Stimulated activated CD4-positive, alpha-beta T cell treated with anti-CD3 and anti-CD28 coated beads, TNF-alpha, amount 100 ng/mL, for 48 hours (primary cell): ENCODE measurements at places on chromosomes 7 and 10.

GRCh38 chr7:44172352-44172751 is 16.9 kb downstream of the GCK start:
- no peak for DNase-seq

GRCh38 chr7:148621563-148621962 is 31.0 kb downstream of the C7orf33 start:
- DNase-seq: no peak

DNA sequence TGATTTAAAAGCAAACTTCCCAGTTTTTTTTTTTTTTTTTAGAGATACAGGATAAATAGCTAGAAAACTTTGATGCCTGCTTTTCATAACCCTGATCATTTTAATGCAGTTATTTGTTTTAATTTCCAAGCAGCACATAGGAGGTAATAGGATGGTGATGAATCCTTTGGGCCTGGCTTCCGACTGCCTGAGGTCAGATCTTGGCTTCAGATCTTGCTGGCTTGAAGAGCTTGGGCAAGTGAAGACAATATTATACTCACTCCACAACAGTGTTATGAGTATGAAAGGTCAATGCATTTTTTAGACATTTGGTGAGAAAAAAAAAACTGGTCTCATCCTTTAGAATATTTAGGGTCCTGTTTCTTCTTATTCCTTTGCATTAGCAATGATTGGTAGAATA is 124.8 kb upstream of the PRKCQ start:
- DNase-seq: no peak

DNA sequence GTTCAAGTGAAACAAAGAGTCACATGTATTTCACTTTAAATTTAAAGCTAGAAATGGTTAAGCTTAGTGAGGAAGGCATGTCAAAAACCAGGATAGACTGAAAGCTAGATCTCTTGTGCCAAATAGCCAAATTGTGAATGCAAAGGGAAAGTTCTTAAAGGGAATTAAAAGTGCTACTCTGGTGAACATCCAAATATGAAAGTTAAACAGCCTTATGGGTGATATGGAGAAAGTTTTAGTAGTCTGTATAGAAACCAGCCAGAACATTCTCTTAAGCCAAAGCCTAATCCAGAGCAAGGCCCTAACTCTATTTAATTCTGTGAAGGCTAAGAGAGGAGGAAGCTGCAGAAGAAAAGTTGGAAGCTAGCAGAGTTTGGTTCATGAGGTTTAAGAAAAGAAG is 47.1 kb downstream of the MXI1 start:
- DNase-seq: no peak

GRCh38 chr10:83127942-83128575 is 1011.2 kb upstream of the GHITM start:
- no peak for DNase-seq

DNA sequence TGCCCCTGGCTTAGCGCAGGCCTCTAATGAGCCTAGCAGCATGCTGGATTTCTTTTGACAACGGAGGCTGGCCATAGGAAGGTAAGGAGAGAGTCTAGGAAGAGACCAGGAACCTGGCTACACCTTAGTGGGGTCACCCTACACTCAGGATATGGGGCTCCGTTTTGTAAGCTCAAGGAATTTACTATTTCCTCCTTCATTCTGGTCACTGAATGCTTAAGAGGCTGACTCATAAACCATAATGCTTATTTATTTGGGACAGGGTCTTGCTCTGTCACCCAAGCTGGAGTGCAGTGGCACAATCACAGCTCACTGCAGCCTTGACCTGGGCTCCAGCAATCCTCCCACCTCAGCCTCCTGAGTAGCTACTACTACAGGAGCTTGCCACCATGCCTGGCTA is 38.4 kb downstream of the CARD11 start:
- no peak for DNase-seq

DNA sequence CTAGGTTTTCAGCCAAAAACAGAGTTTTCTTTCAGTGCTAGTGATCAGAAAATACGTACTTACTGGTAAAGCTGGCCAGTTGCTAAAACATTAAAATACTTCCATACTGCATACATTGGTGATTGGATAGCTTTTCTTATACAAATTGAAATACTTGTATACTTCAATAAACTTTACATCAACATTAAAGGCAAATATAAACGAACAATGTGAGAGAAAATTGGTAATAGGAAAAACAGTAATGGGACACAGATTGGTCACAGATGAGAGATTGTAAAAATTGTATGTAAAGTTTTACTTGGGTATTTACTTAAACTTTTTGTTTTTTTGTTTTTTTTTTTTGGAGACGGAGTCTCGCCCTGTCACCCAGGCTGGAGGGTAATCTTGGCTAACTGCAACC is 391.7 kb downstream of the TFEC start:
- DNase-seq: no peak

- no peak for DNase-seq
Observed at GRCh38 chr10:93790439-93790838, 32.7 kb downstream of the LGI1 start.

- no peak for DNase-seq
Observed at GRCh38 chr10:33371234-33371633, 36.8 kb upstream of the NRP1 start.

- DNase-seq: no peak
Observed at GRCh38 chr7:48237354-48237753, 66.1 kb downstream of the ABCA13 start.

DNA sequence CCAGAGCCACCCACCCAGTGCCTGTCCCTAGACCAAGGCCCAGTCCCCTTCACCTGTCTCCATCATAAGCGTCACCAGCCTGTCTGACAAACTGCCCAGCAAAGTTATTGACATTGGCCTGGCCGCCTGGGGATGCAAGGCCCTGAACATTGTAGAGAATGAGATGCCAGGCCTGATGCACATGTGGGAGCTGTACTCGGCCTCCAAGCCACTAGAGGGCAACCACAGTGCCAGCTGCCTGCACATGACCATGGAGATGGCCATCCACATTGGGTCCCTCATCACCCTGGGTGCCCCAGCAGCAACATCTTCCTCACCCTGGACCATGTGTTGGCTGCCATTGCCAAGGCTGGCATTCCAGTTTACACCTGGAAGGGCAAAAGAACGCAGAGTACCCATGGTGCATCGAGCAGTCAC is 63.7 kb upstream of the ANTXRL start:
- peak; percentile 18 for DNase-seq

GRCh38 chr10:816958-817357 is 114.5 kb downstream of the LARP4B start:
- DNase-seq: no peak

- DNase-seq: no peak
Observed at GRCh38 chr10:45063591-45064231, 63.0 kb downstream of the ZNF22 start.

GRCh38 chr10:2906974-2907373 is 160.4 kb upstream of the PFKP start:
- no peak for DNase-seq

DNA sequence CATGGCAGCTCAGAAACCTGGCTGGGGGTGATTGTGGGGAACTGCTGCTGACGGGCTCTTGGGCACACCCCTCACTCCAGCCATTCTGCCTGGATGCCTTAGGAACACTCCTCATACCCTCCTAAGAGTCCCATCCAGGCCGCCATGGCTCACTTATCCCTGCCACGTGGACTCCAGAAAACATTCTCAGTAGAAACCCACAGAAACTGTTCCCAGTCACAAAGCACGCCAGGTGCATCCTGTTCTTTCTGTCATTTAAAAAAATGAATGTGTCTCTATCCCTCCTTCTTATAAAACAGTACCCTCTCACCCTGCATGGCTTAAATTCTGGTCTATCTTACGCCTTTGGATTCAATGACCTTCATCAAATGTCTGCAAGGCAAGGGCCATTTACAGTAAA is 177.7 kb downstream of the CUX1 start:
- no peak for DNase-seq

DNA sequence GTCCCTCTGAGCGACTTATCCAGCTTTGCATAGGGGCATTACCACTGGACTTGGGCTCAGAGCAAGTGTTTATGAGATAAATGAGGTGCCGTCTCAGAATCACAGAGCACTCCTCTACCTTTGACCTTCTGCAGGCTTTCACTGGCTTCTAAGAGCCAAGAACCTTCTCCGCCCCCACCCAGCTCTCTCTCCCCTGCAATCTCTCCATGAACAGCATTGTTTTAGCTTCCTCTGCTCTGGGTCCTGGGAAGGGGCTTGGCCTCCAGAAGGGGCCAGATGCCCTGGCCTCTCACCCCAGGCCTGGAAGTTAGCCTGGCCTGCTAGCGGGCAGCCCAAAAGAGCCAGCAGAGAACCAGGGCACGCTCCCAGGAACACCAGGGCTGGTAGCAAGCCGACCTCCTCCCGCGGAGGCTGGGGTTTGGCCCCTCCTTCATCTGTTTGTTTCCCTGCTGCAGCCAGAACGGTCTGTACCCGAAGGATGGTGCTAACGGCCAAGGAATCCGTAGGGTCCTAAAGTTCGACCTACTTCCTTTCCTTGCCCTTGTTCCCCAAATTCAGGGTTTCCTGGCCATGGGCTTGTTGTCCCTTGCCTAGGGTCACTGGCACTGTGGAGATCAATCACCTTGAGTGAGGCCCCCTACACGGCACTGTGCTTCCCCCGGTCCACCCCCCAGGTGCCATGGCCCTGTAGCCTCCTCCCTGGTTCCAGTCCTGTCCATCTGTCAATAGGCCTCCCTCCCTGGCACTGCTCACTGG is 18.7 kb upstream of the DDIT4 start:
- DNase-seq: no peak

DNA sequence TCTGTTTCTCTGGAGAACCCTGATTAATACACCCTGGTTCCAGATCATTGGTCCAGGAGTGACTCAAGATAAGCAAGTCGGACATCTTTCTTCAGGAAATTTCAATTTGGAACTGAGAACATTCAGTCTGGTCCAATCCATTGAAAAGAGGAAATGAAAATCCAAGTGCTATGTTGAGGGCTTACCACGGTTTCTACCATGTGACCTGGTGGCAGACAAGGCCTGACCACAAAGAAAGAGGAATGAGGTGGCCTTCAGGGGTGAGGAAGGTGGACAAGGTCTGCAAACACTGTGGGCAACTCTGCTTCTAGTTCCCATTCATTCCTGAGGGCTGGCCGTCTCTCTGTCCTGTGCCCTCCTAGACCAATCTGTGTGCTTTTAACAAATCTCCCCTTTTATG is 149.2 kb upstream of the GHITM start:
- DNase-seq: no peak

DNA sequence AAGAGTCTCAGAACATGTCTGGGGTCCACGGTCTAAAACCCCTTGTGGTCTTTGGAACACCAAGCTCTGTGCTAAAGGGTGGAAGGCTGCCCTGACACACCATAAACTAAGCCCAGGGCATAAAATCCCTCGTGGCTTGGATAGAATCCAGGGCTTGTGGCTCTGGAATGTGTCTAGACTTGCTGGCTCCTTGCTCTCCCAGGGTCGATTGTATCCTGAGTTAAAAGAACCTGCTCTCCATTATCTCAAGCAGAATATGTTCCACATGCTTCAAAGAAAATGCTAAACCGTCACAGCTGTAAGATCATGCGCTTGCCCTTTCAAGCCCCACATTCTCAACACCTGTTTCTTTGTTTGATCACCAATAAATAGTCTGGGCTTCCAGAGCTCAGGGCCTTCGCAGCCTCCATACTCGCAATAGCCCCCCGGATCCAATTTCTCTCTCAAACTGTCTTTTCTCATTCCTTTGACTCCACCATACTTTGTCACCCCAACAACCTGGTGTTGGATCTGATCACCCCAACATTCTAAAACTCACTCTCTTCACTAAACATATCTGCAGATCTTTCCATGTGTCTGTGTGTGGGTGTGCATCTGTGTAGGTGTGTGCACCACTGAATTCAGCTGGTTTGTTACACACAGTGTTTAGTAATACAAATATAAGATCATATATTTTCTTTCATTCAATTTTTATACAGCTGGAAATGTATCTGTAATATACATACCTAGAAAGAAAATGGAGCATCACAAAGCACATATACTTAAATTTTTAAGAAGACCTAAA is 238.5 kb downstream of the ZMYND11 start:
- no peak for DNase-seq

DNA sequence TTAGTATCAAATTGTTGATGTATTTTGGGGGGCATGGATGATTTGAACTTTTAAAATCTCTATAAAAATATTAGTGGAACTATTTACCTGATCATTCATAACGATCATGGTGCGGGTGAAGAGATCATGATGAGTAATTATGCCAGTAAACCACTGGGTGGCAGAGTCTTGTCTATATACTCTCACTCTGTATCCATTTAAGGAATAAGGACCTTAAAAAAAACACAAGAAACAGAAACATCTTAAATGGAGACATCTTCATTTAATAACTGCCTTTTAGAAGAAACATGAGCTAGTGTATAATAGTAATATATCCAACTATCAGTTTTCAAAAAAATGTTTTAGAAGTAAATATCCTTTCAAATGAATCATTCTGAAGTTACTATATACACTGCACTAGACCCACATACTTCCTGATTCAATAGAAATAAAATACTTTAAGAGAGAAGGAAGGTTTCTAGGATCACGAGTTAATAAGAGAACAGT is 84.0 kb downstream of the NRBF2 start:
- DNase-seq: no peak

DNA sequence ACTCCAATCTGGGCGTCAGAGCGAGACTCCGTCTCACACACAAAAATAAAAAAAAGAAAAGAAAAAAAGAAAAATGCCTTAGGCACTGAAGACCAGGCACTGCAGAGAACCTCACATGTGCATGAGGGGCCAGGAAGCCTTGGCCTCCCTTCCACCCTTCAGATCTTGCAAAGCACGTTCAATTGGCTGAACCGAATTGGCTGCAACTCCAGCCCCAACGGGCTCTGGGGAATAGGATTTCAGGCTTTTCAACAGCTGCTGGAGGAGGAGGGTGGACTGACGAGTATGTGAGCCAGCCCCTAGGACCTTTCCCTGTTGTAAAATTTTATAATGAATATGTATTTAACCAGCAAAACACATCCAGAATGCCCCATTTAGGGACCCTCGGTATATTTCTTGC is 16.7 kb downstream of the TMEM120A start:
- no peak for DNase-seq

- DNase-seq: no peak
Observed at GRCh38 chr7:98836811-98837629, 32.8 kb downstream of the TMEM130 start.

DNA sequence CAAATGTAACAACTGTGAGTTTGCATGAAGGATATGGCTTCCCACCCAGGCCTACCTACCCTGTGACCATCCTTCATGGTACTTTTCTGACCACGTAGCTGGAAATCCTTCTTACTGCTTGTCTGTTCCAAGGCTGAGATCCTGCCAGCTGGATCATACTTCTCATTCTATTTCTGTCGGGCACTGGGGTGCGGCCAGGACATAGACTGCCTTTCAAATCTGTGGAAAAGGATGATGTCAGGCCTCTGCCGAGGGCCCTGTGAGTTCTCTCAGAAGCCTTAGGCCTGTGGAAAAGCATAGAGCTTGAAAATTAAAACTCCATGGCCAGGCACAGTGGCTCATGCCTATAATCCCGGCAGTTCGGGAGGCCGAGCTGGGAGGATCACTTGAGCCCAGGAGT is 10.0 kb downstream of the VWC2 start:
- no peak for DNase-seq

GRCh38 chr10:73110345-73110849 is at the start of gene NUDT13:
TSS of gene NUDT13 (plus strand) at chr10:73110455. CDS start at chr10:73114366, 3,911 bp downstream.
- no peak for DNase-seq
